ENCODE measurements at places on chromosomes 12 and 14.

DNA sequence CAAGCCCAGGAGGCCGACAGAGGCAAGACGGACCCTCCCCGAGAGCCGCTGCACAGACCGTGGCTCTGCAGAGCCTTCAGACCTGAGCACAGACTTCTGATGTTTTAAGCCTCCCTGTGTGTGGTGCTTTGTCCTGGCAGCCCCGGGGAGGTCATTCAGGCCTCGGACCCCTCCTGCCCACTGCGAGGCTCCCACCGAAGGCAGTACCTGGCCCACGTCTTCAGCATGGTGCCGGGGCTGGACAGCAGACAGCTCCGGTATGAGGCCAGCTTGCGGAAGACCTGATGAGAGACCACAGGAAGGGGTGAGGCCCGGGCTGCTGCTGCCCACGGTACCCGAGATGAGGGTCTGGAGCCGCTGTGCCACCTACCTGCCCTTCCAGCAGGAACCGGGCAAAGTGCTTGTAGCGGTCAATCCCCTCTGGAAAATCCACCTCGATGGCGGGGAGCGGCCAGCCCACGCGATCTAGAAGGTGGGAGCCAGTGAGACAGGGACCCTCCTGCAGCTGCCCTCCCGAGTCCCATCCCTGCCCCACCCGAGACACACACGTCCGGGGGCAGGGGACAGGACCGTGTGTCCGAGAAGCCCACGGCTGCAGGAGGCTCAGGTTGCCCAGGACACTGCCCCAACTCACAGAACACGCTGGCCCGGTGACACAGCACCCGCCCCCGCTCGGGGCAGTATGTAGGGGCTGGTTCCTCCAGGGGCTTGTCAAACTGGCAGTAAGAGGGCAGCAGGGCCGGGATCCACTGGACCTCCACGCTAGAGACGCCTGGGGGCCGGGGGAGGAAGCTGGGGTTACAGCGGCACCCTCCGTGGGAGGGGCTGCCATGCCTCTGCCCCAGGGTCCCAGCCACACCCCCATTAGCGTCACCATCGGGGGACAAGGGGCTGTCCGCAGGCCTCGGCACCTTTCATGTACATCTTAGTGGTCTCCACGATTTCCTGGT, 35.6 kb upstream of the UBC start:
- no peak for DNase-seq

DNA sequence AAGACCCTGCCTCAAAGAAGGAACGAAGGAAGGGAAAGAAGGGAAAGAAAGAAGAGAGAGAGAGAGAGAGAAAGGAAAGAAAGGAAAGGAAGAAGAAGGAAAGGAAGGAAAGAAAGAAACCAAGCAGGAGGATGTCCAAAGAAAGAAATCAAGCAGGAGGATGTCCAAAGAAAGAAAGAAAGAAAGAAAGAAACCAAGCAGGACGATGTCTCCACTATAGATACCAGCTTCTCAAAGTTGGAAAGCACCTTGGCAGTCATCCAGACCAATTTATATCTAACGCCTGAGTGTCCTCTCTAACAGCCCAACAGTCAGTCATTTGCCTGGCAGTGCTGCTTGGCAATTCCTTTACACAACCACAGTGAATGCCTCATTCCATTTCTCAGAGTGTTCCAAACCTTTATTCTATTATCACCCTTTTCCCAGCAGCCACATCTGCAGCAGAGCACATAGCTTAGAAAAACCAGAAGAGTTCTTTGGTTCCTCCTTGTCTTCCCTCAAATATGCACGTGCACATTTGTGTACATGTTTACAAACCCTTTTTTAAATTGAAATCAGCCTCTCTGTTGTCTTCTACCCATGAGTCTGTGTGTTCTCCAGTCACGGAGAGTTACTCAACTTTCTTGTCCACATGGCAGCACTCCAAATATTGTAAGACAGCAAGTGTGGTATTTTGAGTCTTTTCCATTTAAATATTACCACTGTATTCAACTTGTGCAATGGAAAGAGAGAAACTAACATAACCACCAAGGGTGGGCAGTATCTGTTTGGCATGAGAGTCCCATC, 138.4 kb downstream of the STXBP6 start:
- DNase-seq: no peak

DNA sequence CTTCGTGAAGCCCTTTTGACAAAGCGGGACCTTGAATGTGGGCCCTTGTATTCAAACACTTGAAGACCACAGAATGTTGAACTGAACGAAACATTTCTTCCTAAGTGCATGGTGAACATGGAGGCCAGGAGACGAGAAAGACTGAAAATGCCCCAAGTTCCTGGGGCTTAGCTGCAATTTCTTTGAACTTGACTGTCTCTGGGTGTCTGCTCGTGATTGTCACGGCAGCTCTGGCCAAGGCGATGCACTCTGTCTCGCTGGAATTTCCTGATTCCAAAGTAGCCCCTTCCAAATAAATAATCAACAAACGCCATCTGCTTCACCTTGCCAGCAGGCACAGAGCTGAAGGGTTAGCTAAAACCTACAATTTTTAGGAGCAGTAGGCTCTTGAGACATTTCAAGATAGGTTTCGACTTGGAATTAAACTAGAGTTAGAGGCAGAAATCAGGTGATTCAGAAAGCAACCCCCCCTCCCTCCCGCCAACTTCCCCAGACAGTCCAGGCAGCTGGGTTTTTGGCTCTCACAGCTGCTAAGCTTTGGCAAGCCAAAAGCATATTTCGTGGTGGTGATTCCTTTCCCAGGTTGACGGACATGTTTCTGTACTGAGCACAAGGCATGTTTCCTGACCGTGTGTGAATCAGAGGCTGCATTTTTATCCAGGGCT, 13.5 kb upstream of the IRF2BPL start:
- DNase-seq: no peak

DNA sequence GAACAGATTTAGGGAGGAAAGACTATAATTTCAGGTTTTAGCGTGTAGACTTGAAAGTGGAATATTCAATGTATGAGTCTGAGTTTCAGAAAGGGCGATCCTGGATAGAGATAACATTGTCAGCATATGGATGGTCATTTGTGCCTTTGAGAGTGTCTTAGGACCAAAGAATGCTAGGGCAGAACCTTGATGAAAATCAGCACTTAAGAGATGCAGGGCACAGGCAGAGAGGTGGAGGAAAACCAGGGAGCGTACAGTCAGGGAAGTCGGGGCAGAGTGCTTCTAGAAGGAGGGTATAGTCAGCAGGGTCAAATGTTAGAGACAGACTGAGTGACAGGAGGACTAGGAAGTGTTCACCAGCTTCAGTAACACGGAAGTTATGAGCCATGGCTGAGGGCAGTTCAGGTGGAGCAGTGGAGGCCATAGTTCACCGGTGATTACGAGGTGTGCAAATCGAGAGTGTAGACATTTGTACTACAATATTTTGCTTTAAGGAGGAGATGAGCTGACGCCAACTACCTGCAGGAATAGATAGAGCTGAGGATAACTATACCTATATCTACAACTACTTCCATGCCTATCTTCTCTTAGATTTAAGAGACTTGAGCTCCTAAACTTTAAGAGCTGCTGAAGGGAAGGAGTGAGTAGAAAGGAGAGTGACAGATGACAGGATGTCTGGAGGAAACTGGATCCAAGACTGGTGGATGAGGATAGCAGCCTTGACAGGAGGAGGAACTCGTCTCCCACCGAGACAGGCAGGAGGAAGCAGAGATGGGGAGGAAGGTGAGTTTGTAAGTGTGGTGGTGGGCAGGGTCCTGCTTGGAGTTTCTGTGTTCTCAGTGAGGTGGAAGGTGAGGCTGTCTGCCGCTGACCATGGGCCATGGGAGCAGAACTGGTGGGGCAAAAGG, 6.5 kb downstream of the CBLN3 start:
- DNase-seq: no peak

DNA sequence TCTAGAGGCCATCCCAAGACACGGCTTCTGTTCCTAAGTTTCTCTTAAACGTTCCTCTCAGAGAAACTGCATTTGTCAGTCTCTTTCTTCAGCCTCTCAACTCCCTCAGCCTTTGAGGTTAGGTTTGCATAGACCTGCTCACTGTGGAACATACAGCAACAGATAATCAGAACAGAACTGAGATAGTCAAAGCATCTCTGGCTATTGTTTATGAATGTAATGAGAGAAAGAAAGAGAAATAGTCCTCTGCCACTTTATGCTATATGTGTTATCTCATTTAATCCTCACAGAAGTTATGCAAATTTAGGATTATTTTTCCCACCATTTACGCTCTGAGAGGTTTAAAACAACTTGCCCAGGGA, 190.6 kb downstream of the PHLDA1 start:
- no peak for DNase-seq

GRCh38 chr12:2697057-2697800, 97.5 kb upstream of the FKBP4 start:
- DNase-seq: no peak

DNA sequence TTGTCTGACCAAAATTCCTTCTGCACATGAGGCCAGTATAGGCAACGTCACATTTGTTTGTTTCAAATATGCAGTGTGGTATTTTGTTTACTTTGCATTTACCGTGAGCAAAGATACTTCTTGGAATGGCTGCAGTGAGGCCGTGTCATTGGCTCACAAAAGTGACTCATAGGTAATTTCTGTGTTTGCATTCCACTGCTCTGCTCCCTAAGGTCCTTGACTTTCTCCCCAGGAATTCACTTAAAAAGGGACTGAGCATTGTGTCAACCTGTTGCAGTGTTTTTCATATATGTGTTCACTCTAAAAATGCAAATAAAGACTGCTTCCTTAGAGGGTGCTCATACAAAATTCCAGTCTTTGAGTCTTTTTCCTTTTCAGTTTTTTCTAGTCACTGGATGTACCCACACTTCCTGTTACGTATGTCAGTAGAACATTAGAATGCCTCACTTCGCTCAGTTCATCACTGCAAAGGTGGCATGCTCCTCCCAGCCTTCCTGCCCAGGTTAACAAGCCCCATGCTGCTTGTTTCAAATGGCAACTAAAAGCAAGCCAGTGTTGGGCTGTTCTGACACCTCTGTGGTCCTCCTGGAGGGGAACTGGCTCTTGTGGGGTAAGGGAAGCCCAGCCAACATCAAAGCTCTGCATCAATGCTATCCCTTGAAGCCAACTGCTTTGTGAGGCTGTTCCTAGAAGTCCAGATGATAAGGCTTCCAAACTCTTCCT, 9.1 kb downstream of the C12orf76 start:
- peak; percentile 11 for DNase-seq

All from stimulated activated CD4-positive, alpha-beta T cell treated with anti-CD3 and anti-CD28 coated beads, TNF-alpha, amount 100 ng/mL, for 4 hours (primary cell).